ENCODE measurements at places on chromosomes 7 and 10.

DNA sequence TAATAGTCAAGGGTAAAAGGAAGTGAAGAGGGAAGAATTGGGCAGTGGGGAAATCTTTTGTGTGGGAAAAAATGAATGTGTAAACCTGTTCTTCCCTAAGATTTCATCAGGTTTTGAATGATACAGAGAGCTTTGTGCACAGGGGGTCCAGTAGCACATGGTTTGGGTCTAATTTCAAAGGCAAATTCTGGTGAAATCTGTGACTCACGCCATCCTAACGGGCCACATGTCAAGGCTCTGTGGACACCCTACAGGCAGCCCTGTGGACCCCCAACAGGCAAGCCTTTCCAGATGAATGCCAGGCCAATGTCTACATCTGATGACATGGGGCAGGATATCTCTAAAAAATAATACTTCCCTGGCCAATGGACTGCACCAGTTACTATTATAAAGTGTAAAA is 309.8 kb downstream of the PARD3 start:
- no peak for DNase-seq

DNA sequence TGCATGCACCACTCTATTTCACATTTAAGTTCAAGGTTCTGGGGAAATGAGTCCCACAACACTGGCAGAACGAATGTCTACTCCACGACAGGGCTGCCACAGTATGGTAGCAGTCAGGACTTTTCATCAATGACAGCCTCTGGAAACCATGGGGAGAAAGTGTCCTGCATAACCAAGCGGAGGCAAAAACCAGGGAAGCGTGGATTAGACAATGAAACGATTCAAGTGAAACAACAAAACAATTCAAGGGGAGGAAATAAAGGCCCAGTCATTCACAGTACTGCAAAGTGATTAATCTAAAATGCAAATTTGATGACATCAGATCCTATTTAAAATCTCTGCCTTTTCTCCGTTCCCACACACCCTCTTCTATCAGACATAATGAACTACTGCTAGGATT is 168.2 kb downstream of the DPY19L1 start:
- no peak for DNase-seq

- no peak for DNase-seq
Measured at GRCh38 chr7:107090457-107090856, 46.0 kb downstream of the PRKAR2B start.

DNA sequence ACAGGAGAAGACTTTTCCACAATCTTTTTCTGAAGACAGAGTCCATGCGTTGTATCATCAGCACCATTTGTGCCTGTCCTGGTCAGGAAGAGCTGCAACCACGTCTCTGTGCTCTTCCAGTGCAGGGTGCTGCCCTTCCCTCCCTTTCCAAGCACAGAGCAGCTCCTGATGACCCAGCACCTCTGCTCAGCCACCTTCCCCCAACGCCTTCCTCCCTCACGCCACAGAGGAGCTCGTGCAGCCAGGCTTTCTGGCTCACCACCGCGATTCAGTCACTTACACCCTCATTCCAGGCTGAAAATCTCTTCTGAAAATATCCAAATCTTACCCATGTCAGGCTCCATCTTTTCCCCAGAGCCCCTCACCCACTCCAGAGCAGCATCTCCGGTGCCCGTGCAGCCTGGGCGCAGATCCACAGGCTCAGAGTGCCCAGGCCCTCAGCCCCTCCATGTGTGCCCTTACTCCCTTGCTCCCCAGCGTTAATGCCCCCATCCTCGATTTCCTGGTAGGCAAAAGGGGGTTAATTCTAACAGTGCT is 181.5 kb downstream of the DIP2C start:
- no peak for DNase-seq

DNA sequence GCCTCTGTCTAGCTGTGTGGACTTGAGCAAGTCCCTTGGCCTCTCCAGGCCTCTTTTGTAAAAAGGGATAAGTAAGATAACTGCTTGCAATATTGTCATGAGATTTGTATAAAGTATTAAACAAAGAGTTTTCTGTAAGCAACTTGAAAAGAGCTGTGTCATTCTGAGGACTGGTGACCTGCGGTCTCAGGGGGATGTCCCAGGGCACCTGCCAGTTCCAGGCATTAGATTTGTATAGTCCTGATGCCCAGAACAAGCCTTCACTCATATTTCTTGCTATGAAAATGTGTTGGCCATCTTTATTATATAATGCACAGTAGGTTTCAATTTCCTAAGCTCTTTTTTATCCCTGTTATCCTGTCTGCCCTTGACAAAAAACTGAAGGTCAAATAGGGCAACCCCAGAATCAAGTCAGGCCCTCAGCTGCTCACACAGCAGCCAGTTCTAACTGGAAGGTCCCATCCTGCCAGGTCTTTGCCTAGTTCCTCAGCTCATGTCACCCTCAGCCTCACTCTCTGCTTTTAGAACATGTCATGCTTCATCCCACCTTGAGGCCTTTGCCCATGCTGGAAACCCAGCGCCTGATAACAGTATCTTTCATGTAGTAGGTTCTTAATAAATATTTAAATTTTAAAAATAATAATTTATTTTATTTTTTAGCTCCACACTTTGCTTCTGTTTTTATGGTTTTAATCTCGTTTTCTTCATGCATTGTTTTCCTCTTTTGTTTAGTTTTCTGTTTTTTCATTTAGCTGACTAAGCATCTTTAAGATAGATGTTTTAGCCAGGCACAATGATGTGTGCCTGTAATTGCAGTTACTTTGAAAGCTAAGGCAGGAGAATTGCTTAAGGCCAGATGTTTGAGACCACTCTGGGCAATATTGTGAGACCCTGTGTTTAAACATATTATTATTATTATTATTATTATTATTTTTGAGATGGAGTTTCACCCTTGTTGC is 87.5 kb upstream of the ZNF92 start:
- DNase-seq: no peak

- DNase-seq: no peak
Measured at GRCh38 chr7:31110331-31111108, 58.4 kb downstream of the ADCYAP1R1 start.

GRCh38 chr10:14556285-14556956 is 218.3 kb downstream of the FAM107B start:
- no peak for DNase-seq

DNA sequence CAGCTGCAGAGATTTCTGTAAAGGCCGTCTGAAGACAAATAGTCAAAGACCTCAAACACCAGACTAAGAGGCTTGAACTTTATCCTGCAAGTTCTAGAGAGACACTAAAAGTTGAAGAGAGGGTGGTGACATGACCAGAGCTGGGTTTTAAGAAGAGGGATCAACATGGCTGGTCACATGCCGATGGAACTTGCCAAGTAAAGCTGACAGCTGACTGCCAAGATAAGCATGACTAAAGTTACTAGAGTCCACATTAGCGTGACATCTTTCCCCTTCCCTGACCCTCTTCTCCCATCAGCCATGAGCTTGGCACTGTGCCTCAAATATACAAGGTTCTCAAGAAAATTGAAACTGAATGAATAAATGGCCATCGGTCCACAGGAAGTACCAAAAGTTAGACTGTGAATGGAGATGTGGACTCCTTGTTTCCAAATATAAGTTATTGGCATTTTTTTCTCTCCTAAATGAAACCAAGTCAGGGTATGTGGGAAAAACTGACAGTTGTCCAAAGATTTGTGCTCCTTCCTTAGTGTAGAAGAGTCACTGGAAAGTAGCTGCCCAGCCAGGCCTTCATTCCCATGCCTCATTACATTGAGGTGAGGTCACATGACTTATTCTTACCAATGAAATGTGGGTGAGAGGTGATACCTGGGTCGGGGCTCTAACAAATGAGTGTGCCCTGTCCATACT is 24.5 kb downstream of the XPNPEP1 start:
- no peak for DNase-seq

GRCh38 chr10:112465299-112465883 is 18.4 kb downstream of the VTI1A start:
- DNase-seq: no peak

DNA sequence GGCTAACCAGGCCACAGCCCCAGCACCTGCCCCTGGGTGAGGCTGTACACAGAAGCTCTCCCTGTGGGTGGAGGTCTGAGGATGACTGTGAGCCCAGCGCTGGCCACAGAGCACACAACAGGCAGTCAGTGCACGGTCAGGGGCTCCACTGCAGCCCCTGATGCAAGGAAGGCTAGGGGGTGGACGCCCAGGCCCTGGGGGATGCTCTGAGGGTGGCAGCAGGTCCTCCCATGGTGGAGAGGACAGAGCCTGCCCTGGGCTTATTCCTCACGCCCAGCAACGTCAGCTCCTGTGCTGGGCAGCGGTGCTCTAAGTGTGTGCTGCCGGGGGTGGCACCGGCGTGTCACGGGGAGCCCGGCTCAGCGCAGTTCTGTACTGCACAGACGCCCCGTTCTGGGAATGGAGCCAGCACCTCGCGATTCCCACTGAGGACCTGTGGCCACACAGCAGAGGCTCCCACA is 223.2 kb downstream of the MAD1L1 start:
- DNase-seq: no peak

GRCh38 chr10:126114884-126115555 is 218.7 kb downstream of the FANK1 start:
- no peak for DNase-seq

GRCh38 chr10:18607503-18608378 is 43.6 kb downstream of the NSUN6 start:
- DNase-seq: no peak

- no peak for DNase-seq
Measured at GRCh38 chr7:86911659-86912058, 147.8 kb downstream of the ELAPOR2 start.

DNA sequence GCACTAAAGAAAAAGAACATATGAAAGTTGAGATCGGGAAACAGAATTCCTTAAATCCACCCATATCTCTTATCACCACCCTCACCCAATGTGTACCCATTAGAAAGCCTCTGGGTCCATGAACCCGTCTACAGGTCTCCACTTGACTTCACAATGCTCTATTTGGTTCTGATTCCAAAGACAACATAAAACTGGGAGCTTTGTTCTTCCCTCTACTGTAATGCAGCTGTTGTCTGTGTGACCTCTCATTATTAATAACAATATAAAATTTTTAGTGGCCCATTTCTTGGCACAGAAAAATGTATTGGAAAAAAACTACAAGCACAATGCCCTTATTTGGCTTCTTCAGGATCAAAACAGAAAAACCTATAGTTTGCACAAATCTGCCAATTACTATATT is 30.0 kb downstream of the DOCK4 start:
- no peak for DNase-seq

- no peak for DNase-seq
Measured at GRCh38 chr10:107164992-107165391, 486 bp upstream of the SORCS1 start.

- DNase-seq: no peak
Measured at GRCh38 chr7:27345997-27346396, 103.4 kb downstream of the EVX1 start.

GRCh38 chr7:84204655-84205054 is 10.1 kb upstream of the SEMA3A start:
- no peak for DNase-seq

DNA sequence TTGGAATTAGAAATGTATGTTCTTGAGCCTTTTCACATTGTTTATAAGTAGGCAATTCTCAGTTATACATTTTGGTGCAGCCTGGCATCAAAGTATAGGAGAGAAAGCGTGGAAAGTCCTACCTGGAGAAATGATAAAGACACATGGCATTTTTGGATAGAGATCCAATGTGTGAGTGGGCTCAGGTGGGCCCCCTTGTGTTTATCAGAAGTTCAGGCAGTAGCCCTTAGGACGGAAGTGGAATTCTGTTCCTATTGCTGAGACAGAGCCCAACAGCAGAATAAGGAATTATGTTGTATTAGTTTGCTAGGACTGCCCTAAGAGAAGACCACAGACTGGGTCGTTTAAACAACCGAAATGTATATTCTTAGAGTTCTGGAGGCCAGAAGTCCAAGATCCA is 85.2 kb upstream of the AMPH start:
- no peak for DNase-seq

DNA sequence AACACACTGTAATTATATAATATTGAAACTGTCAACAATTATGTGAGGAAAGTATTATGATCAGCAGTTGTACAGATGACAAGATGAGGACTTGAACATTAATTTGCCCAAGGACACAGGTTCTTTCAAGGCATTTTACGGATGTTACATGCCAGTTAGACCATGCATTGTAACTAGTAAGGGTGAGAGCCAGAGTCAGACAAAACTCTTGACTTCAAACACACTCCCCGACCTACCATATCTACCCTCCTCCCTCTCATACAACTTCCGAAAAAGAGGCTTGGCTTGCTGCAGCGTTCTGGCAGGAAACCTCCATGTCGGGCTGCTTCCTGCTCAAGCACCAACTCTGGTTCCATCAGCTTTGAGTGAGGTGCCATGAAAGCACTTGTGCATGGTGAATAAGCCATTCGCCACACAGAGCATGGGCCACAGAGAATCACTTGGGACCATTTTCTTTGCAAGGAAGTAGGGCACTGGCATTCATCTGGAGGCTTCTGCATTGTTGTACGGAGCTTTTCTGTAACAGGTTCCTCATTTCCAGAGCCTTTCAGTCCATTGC is 53.2 kb downstream of the FOXI2 start:
- no peak for DNase-seq

DNA sequence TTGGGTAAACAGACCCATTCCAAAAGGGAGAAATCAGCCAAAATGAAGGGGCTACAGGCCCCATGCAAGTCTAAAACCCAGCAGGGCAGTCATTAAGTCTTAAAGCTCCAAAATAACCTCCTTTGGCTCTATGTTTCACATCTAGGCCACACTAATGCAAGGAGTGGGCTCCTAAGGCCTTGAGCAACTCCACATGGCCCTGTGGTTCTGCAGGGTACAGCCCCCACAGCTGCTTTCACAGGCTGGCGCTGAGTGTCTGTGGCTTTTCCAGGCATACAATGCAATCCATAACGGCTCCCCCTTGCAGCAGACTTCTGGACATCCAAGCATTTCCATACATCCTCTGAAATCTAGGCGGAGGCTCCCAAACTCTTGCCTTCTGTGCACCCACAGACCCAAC is 9.0 kb downstream of the TMEM243 start:
- no peak for DNase-seq

- no peak for DNase-seq
Measured at GRCh38 chr10:59688921-59689351, 20.7 kb downstream of the SLC16A9 start.

- DNase-seq: no peak
Measured at GRCh38 chr10:24118246-24118645, 90.7 kb upstream of the KIAA1217 start.

- no peak for DNase-seq
Measured at GRCh38 chr7:77727936-77728701, 31.9 kb downstream of the RSBN1L start.

GRCh38 chr10:88870089-88870488 is 10.0 kb upstream of the STAMBPL1 start:
- DNase-seq: no peak

Measured in stimulated activated CD8-positive, alpha-beta memory T cell treated with anti-CD3 and anti-CD28 coated beads, Interleukin-2, amount 100 ng/mL, for 1 hour (primary cell).